NCI-H1436 (cell line): ENCODE measurements at places on chromosomes 12 and 14.

- no peak for DNase-seq
Measured at GRCh38 chr14:65312859-65313258, 99.7 kb upstream of the FUT8 start.

DNA sequence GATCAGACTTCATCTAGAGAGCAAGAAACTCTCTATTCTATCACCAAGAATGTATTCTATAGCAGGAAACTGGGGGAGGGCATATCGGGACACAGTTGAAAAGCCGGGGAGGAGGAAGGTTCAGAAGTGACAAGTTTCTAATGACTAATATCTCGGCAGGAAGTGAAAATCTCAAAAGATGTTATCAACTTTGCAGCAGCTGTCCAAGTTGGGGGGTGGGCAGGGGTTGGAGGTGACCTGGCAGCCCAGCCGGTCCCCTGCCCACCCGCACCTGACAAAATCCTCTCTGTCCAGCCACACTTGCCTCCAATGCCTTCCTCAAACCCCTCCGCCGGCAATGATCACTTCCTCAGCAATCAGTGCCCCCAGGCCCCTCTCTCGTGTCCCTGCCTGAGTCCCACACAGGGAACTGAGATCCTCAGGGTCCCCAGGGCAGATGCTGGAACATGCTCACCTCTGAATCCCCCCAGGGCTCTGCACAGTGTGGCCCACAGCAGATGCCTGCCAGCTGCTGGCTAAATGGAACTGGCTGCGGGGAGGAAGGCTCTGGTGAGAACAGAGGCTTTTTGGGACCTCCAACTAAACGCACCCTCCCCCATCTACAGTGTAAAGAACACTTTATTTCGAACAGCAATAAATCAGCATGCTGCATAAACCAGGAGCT lies 43.9 kb downstream of the CCDC88C start:
- no peak for DNase-seq

GRCh38 chr12:115004470-115005146 lies 320.6 kb upstream of the TBX3 start:
- no peak for DNase-seq

DNA sequence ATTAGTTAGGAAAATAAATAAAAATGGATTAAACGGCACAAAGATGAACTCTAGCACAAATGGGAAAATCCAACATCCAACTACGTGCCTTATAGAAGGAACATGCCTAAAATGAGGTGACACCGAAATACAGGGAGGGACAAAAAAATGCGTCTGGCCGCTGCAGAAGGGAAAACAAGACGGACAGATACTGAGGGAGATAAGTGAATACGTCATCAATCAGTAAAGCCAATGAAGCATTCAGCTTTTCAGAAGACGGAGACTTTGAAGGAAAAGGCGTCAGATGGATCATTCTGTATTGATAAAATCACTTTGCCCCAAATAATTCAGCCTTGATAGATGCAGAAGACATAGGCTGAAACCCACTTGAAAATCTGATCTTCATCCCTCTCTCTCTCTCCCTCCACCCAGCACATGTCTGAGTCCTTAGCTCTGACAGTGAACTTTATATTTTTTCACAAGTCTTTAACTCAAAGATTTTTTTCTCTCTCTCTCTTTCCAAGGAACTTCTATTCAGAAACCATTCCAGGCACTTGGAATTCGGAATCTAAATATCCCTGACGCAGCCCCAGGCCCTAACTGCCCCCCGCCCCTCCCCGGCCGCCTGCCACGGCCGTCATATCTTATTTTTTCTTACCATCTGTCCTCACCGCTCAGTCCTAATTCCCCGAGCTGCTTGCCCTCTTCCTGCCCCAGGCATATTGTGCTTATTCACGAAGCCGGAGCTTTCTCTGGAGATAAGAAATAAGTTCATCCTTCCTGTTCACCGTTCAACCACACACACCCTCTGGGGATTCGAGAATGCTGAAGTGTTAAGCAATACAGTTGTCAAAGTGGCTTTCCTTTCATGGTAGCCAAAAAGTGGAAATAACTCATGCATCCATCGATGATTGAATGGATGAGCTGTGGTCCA lies 35.5 kb upstream of the RFLNA start:
- DNase-seq = no peak

DNA sequence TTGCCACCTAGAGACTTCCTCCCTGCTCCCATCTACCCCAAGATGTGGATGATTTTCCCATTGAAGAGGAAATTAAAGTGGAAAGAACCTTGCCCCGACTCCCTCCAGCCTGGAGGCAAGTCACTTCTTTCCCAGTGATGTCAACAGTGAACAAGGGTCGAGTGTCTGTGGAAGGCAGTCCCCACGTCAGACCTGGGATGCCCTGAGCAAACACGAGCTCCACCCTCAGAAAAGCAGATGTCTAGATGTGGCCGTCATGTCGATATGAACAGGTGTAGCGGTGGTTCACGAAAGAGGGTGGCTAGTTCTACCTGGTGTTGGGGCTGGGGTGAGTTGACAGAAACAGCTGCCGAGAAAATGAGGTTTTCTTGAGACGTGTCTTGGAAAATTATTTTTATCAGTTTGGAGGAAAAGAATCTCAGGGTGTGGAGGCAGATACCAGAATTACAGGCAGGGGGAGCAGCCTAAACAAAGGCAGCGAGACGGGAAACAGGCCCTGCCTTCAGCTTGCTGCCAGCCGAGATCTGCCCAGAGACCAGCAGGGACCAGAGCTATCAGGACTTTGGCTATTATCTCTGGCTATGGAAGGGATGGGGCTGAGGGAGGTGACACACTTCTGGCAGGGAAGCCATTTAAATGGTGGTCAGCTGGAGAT lies 25.9 kb downstream of the SYNDIG1L start:
- no peak for DNase-seq

DNA sequence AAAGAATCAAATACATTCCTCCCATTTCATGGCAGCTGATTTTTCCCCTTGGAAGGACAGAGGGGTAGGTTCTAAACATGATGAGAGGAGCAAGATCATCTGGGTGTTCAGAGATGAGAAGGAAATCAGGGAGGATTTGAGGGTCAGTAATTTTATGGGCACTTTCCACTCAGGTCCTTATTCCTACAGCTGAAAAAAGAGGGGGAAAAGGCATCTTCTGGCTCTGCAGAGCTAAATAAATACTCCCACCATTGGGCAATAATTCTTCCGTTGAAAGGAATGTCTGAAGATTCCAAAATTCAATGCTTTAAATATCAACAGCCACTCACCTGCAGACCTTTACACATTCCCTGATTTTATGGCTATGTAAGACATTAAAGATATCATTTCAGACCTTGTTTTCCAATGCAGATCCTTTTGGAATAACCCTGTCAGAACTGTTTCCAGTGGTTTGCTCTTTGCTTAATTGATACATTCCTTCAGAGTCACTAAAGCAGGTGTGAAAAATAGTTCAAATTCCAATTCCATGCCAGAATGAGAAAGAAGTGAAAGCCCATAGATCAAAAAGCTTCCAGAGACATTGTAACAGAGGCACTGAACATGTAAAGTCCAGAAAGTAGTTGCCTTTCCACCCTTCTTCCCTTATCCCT lies 233.3 kb upstream of the KRR1 start:
- no peak for DNase-seq

GRCh38 chr14:76352639-76353281 lies 23.2 kb upstream of the ESRRB start:
- peak; percentile 10 for DNase-seq

DNA sequence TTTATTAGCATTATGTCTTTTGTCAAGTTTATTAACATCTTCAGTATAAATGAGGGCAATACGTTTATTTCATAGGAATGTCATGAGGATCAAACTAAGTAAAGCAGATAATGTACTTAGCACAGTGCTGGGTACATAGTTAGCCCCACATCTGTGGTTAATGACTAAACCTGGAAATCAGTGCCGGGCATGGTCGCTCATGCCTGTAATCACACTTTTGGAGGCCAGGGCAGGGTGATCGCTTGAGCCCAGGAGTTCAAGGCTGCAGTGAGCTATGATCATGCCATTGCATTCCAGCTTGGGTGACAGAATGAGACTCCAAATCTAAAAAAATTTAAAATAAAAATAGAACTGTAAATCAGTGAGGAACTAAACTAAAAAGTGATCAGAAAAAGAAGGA lies 44.8 kb upstream of the GUCY2C start:
- no peak for DNase-seq

GRCh38 chr12:28582672-28583376 lies 392.6 kb downstream of the CCDC91 start:
- no peak for DNase-seq

DNA sequence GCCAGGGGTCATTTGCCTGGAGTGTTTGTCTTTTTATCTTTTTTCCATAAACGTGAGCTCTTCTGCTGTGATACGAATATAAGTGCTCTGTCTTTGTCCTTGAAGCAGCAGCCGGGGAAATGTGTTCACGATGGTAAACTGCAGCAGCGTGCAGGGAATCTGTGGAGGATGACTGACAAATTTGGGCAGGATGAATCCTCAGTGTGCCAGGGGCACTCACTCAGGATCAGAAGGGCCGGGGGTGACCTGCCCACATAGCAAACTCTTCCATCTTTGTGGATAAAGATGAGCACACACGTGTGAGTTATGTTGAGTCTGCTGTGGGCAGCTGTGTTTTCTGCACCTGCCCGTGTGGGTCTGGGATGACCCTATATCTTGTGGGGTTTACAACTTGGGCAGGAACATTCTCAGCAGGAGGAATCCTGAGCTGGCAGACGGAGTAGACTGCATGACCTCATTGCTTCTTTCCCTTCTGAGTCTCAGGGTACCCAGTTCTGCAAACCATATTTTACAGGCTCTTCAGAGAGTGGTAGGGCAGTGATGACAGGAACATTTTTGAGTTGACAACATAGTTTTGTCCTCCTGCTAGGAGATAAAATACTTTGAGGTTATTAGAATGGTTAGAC lies 711 bp downstream of the ANO4 start:
- no peak for DNase-seq

DNA sequence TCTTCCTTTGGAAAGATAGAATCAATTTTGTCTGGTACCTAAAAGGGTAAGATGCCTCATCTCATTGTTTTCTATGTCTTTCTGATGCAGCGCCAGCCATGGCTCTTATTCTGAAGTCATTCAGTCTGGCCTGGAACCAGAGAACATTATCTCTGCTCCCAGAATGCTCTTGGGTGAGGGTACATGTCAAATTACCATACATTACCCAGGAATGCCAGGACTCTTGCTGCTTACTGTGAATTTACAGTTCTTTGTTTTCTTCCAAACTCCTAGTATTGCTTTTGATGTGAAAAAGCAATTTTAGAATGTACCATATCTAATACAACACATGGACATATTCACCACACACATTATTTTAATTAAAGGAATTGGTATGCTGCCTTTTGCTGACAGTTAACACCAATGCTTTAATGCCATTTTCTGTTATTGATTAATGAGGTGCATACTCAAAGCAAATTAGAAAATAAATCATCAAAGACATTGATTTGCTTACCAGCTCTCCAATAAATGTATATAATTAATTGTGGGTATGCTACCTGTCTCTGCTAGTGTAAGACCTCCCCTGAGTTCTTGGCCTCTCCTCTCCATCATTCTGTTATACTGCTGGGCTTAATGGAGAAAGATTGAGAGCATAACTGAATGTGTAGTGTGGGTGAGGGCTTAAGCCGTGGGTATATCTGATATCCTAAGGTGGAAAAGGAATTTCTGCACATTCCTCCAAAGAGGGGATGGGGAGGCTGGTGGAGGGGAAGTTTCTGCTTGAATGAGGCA lies 337.7 kb downstream of the C12orf75 start:
- no peak for DNase-seq

DNA sequence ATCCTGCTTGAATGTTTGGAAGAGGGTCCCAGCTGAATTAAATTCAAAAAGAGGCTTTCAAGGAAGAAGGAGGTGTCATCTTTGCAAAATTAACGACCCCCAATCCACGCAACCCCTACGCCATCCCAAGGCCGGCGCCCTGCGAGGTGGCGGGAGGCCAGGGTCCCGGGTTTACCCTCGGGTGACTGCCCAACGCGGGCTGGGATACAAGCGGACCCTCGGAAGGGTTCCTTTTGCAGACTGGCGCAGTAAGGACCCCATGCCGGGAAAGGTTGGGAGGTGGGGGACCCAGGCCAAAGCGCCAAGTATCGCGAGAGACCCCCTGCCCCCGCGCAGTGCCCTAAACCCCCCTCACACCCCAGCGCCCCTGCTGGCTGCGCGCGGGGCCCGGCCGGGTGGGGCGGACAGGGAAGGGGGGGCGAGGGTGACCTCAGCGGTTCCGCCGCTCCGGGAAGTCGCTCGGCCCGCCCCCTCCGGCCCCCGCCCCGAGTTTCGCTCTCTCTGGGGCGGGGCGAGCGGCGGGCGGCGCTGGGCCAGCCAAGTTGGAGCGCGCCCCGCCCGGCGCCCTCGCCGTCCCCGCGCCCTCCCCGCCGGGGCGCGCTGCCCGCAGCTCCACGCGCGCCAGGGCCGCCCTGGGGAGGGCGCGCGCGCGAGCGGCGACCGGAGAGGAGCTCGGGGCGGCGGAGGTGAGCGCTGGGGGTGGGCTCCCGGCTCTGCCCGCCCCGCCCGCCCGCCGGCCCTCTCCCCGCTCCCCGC lies 708 bp upstream of the ZBTB42 start:
- peak; percentile 66 for DNase-seq

GRCh38 chr14:31386271-31386670 lies 34.1 kb downstream of the HEATR5A start:
- DNase-seq = no peak

DNA sequence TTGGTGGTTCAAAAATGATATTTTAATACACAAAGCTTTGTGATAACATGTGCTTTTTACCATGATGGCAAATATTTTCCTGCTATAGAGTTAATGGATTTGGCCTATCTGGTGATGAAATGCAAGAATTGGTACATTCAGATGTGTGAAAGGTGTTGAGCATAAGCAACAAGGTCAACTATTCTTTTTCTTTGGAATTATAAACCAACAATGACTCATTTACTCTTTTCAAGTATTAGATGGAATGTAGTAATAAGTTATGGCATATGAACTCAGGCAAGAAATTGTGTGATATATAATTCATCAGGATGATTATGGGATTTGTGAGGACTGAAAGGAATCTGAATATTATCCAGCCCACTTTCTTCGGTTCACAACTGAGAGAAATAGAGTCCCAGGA lies 471.4 kb downstream of the ETNK1 start:
- DNase-seq = no peak

DNA sequence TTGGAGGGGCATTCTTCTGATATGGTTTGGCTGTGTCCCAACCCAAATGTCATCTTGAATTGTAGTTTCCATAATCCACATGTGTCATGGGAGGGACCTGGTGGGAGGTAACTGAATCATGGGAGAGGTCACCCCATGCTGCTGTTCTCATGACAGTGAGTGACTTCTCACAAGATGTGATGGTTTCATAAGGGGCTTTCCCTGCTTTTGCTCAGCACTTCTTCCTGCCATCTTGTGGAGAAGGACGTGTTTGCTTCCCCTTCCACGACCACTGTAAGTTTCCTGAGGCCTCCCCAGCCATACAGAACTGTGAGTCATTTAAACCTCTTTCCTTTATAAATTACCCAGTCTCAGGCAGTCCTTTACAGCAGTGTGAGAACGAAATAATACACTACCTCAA lies 382.4 kb downstream of the VRK1 start:
- no peak for DNase-seq

DNA sequence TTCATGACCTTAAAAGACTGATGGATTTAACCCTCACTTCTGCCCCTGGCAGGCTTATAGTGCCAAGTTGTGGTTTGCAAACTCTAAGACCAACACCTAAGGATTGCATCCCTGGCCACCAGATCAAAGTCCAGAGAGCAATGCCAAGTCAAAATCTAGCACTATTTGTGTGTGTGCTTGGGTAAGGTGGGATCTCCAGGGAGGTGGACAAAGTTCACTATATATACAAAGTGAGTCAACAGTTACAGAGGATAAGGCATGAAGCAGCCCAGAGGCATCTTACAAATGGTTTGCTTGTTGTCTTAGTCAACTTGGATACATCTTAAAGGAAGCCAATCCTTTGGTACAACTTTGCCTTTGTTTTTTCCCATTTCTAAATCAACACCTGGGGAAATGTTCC lies 137.3 kb downstream of the MSRB3 start:
- DNase-seq = no peak

- DNase-seq = no peak
Measured at GRCh38 chr14:91367173-91368171, 50.1 kb downstream of the CCDC88C start.
